CD8-positive, alpha-beta memory T cell (primary cell): ENCODE measurements at places on chromosomes 1 and 21. TPM values are rescaled to one million over a fixed set of nuclear protein-coding genes. Genes with fewer than 3 reads are reported as not detected.

- no peak for DNase-seq
Observed at GRCh38 chr1:159892944-159893343, 7.0 kb downstream of the CFAP45 start.

DNA sequence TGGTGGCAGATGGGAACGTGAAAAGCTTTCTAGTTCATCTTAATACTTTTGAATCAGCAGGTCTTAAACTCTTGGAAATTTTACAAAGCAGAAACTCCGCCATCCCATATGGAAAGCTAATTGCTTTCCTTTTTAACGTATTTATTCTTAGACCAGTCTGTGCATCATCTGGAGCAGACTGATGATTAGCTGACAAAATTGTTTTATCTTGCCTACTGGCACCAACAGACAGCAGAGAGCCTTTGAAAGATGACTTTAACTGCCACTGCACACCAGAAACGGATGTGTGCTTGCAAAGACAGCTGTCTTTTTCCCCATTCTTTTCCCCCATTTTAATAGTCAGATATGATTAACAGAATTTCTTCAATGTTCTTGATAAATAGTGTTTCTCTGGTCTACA lies 97.0 kb downstream of the PLD5 start:
- DNase-seq, result no peak

OPRD1 gene
- total RNA-seq, result not detected

DNA sequence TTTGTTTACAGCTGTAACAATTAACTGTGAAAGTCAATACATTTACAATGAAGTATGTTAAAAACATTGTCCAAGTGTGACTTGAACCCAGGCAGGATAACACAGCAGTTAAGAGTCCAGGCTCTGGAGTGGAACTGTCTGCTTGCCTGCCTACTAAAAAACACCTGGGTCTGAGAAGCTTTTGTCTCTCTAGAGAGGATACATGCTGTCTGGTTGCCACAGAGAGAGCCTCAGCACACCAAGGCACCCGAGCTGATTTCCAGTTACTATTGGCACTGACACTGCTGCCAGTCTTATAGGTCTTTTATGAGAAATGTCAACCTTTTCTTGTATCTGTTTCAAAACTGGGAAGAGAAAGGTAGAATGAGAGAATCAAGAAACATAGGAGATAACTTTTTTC lies 20.2 kb upstream of the RALGPS2 start:
- no peak for DNase-seq

- no peak for DNase-seq
Observed at GRCh38 chr1:10712568-10713362, 83.7 kb downstream of the CASZ1 start.

GRCh38 chr1:111236806-111237205 lies 9.3 kb downstream of the CHI3L2 start:
- DNase-seq, result no peak

DNA sequence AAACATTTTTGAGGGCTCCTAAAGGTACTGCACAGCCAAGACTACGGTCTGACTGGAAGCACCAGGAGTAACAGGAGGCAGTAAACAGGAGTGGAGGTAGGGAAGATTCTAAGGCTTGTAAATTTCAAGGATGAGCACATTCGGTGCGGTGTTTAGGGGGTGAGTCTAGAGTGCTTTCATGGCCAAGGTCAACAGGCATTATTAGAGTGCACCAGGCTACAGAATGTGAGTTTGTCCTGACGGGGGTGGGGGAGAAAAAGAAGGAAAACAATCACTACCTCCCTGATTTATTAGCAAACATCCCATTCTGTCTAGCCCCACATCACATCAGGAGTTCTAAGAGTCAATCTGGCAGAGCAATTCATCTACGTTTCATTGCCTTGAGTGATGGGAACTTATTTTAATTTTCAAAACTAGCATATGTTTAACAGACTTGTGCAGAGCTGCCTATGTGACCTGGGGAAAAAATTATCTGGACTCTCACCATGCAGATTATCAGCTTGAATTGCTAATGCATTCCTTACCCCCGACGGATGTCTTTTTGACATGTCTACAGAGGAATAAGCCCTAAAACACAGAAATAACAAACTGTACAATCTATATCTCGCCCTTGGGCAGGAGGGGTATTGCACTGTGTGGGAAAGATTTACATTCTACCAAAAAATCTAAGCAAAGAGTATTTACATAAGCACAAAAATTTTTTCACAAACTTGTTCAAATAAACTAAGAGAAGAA lies 45.0 kb downstream of the APP start:
- DNase-seq, result no peak

- peak; percentile 44 for DNase-seq
Observed at GRCh38 chr1:154186177-154186576, 5.7 kb downstream of the TPM3 start.

DNA sequence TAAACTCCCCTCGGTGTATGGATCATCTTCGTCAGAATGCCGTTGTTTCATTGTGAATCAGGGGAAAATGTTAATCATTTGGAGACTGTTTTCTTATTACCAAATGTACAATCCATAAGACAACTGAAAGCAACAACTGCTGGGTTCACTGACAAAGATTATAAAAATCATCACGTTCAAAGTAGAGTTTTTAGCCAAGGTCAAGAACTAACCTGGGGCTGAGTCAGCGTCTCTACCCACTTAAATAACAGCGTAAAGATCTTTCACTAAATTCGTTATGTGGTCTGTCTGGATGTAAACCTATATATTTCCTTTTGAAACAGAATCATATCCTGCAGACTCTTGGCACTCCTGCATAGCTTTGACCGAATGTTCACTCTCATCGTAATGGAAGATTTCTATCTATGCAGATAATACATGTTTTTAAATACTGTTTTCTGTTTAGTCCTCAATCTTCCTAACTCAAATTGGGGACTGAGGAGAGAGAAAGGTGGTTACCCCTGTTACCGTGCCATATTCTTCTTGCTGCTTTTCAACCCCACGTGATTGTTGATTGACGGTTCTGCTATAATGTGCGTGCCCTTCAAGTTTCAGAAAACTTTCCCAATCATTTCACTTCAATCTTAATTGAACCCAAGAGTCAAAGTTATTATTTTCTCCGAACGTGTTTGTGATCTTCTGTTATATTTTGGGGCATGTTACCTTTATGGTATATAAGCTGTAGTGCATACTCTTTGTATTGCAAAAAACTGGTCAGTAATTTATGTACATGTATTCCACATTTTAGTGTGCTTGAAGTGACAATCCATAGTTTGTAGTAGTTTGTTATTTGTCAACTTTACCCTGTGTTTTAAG lies 15.6 kb upstream of the NCMAP start:
- no peak for DNase-seq

USP48 gene
- 60.6 TPM for total RNA-seq

DNA sequence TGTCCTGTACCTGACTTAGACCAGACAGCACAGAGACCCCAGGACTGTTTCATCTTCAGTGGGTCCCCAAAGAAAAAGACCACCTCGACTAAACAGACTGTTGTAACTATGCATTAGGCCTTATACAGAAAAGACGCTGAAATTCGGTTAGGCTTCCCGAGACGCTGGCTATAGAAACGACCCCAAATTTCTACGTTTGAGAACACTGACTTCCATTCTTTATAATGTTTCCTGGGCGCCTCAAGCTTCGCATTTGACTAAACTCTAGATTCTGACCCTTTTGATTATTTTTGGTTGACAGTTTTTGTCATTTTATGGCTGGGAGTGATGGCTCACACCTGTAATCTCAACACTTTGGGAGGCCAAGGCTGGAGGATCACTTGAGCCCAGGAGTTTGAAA lies 986 bp upstream of the TRAPPC10 start:
- DNase-seq, result no peak

AMY2A gene
- total RNA-seq, result not detected

- no peak for DNase-seq
Observed at GRCh38 chr1:215082532-215083382, at the start of gene KCNK2. KCNK2 (plus strand) TSS chr1:215082737; CDS start chr1:215083386, 649 bp downstream.

LGR6 gene
- 0.40 TPM for total RNA-seq

TLR5 gene
- 0.46 TPM for total RNA-seq

IVL gene
- total RNA-seq, result not detected

SPRR1B gene
- total RNA-seq, result not detected

RRP1 gene
- total RNA-seq, result 93.4 TPM

KCNC4 gene
- 6.4 TPM for total RNA-seq

PTGS2 gene
- 3.7 TPM for total RNA-seq

GRCh38 chr1:157948312-157949073 lies 45.0 kb upstream of the KIRREL1 start:
- DNase-seq, result no peak

- no peak for DNase-seq
Observed at GRCh38 chr1:50985094-50985493, 15.0 kb downstream of the CDKN2C start.

CA14 gene
- not detected for total RNA-seq

- DNase-seq, result no peak
Observed at GRCh38 chr1:45097944-45098343, 85.9 kb downstream of the UROD start.

- DNase-seq, result no peak
Observed at GRCh38 chr1:180229483-180230415, at the start of gene LHX4. LHX4 (plus strand) TSS chr1:180230264; CDS start chr1:180230530, 266 bp downstream.

EFCAB7 gene
- total RNA-seq, result 7.4 TPM

DNA sequence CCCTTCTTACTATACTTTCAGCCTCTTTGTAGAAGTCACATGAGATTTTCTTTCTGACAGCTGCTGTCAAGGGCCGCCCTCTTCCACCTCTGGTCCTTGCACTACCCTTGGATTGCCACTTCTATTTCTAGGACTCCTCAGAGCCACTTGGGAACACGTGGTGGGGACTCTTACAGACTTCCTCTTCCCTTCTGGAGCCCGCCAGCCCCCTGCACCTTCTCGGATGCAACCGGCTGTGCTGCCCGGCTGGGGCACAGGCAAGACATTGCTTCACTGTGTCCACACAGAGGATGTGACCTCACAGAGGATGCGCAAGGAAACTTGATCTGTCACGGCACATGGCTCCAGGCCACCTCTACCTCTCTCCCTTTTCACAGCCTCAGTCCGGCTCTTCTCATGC lies 2.4 kb upstream of the IKBKE start:
- DNase-seq, result peak; percentile 21

POU3F1 gene
- total RNA-seq, result 0.44 TPM

DNA sequence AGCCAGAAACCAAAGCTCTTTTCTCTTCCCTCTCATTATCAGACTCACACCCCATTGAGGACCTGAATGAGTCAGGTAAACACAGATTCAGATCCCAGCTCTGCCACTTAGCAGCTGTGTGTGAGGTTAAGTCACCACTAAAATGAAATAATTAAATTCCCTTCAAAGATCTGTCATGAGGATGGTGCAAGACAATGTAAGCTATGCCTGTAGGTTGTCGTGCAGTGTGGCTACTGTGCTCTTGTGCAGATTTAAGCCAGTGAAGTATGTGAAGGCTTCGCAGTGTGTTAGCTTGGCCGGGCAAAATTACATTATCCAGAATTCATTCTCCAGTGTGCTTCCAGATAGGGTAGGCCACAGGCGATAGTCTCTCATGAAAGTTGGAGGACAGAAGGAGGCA lies 13.6 kb downstream of the UBL4B start:
- no peak for DNase-seq

DNA sequence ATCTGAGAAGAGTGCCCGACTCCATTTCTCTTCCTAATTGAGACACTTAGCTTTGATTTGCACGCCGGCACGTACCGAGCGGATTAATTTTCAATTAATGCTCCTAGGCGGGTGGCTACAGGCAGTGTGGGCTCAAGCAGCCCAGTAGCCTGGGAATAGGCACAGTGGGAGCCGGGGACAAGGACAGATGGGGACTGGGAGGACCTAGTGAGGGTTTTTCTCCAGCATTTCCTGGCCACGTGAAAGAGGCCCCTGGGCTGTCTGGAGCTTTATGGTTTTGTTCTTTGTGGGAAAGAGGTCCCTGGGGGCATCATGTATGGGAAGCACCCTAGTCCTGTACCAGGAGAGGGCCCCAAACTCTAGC lies 78.6 kb upstream of the CSF3R start:
- no peak for DNase-seq

GRCh38 chr1:80961464-80962190 lies 839.1 kb upstream of the ADGRL2 start:
- no peak for DNase-seq

SPATA17 gene
- 0.33 TPM for total RNA-seq

DNA sequence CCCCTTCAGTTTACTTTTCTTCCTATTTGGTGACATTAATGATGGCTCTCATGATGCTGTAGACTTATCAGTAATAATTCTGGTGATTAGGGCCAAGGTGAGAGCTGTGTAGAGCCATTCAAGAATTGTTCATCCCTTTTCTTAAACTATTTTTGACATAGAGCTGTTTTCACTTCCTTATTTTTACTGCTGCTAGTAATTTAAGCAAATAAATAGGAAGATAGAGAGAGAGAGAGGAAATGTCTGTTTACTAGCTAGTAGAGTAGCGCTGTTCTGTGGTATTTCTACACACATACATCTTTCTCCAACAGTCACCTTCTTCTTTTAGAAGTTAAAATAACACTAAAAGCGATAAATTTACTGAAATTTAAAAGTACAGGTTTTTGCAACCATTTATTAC lies 678.0 kb upstream of the ZP4 start:
- DNase-seq, result no peak

DNA sequence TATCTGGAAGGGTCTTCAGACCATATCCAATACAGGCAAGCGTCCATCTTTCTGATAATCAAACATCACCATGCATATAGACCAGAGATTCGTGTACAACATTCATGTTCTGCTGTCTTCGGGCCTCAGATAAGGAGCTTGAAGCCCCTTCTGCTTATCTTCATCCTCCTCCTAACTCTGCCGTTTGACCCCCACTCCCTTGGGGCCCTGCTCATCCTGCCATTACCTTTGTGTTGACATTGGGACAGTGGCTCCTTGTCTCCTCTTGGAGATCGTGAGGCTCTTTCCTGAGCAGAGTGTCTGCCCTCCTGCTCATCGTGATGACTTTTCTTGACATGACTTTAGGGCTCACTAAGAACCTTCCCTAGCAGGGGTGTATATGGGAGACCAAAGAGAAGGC lies 37.3 kb downstream of the ACTL8 start:
- DNase-seq, result no peak

DNA sequence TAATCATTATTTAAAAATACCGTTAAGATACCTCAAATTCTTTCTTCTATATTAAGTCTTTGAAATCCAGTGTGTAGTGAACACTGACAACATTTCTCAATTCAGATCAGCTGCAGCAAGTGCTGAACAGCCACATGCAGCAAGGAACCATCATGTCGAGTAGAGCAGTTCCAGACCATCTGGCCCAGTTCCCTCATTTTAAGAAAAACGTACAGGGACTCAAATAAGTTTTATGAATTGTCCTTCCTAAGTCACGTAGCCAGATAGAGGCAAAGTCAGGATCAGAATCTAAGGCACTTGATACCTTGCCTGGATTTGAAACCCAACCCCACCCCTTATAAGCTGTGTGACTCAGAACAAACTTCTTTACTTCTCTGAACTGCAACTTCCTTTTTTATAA lies 132.4 kb downstream of the PROX1 start:
- no peak for DNase-seq

SYT2 gene
- not detected for total RNA-seq

DNA sequence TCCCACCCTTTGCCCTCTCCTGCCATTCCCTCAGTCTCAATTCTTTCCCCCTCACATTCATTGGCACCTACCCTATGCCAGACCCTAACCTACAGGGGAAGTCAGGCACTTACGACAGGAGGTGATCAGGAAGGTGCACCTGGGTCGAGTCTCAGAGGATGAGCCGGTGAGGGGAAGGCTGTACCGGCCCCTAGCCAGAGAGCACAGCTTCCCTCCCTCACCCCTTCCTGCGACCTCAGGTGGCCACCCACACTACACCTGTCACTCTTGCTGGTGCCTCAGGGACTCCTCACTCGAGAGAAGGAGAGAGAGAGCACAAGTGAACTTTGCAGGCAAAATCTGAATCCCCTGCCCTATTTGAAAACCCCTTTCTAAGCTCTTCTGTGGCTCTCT lies 1.7 kb upstream of the MYOM3 start:
- no peak for DNase-seq

- DNase-seq, result no peak
Observed at GRCh38 chr1:20612221-20612746, 21.0 kb upstream of the PINK1 start.
